ENCODE measurements at places on chromosomes 4 and X.

DNA sequence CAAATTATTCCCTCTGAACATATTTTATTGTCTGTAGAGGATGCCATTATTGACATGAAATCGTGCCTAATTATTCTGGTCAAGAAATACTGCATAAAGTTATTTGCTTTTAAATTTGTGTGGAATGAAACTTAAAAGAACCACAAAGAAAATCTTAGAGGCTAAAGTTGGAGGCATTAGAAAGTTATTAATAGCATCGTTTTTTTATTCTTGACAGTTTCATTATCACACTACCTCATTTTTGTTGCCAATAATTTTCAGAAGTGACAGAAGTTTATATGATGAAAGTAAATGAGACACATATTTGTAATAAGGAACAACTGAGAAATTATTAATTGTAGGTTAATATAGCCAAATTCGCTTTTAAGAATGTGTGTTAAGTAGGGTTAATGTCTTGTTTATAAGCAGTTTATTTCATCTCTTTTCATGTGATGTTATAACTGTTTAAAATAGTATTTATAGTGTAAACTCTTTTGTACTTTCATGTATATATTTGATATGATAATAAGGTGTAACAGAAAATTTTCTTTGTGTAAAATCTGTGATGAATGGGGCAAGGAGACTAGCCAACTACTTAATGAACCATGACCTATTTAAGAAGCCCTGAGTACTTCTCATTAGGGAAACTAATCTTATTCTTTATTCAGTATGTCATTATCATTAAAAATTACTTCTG, 54.5 kb upstream of the GRIA2 start:
- no peak for DNase-seq

- no peak for DNase-seq
Measured at GRCh38 chr4:16222957-16223527, 3.2 kb downstream of the TAPT1 start.

- DNase-seq, result no peak
Measured at GRCh38 chr4:15920723-15921591, 17.6 kb downstream of the FGFBP1 start.

DNA sequence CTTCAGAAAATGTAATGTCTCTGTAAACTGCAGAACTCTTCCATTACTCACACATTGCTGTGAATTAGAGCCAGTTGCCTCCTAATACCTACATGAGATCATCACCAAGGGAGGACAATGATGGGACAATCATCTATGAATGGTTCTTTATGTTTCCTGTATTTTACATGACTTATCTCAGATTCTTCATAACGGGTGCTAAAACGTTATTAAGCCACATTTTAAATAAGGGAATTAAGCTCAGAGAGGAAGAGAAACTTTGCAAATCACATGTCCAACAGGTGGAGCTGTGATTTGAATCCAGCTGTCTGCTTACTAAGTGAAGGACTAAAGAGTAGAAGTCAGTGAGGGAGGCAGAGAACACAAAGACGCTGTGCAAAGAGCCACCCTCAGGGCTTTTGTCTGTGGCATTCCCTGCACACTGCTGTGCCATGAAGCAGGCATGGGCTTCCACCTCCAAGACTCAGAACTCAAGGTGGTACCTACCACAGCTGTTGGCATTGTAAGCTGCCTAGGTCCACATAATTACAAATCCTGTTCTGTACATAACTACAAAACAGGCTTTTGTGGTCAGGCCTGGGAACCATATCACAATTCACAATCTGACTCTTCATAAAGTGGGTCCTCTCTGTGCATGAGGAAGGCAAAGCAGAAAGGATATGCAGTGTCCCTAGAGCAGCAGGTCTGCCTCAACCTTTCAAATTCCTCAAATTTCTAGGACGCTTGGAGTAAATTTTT, 12.8 kb downstream of the TBC1D9 start:
- DNase-seq, result no peak

DNA sequence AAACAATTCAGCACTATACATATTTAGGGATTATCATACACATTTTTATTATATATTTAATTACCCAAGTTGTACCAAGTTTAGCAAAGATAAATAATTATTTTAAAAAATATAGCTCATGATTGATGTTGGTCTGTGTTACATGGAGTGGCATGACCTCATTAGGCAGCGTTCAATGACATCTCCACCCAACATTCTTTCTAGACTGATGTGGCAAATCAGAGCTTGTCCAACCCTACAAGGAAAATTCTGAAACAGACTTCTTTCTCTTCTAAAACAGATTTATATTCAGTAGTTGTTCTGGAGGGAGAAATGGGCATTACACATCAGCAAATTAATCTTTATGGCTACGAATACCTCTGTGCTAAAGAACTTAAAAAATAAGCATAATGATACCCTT, 189.7 kb downstream of the PDGFC start:
- DNase-seq, result no peak
